ENCODE measurements at places on chromosomes 6 and 20. TPM values are rescaled to one million over a fixed set of nuclear protein-coding genes. Genes with fewer than 3 reads are reported as not detected.

DNA sequence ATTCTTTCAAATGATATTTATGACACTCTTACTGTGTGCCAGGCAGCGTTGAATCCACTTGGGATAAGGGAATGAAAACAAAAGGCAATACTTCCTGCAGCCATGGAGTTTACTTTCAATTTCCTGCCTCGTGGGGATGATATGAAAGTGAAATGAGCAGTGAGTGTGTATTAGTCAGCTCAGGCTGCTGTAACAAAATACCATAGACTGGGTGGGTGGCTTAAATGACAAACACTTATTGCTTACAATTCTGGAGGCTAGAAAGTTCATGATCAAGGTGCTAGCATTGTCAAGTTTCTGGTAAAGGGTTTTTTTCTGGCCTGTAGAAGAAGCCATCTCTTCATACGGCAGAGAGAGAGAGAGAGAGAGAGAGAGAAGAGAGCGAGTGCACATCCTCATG lies 41.7 kb downstream of the TSHZ2 start:
- no peak for DNase-seq

GRCh38 chr20:45612314-45612713 lies 17.2 kb upstream of the WFDC10A start:
- DNase-seq = no peak

DNA sequence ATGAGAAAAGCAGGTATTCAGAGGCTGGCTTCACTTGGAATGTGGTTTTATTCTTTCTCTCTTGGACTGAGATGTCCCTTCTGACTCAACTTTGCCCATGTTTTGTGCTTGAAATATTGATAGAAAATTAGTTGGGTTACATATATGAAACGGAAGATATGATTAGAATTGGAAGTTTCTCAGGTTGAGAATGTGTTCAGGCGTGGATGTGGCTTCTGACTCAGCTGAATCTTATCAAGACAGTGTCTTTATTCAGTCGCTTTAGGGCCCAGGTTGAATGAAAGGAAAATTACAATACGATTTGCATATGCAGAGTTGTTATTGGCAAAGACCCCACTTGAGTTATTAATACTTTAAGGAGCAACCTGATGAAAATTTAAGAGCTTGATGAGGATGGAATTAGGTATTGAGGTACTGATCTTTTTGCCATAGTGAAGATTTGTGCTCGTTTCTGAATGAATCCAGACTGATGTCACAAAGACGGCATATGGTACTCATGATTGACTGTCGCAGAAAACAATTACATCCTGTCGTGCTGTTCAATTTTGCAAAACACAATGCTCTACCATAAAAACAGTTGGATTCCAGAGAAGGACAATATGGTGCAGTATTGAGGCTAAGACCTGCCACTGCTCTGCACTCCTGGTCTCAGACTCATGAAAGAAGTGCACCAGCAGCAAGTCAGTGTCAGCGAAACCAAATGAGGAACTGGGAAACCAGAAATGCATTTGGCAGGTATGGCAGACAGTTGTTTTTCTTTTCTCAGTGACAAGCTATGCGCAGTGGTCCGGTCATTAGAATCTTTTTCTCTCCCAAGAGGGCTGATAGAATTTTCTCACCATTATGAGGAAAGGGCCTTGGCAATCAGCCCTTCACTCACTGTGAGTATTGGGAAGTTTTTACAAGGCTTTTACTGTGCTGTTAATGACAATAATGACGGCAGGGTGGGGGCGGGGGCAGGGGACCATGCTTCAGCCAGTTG lies 158.3 kb downstream of the DOK5 start:
- no peak for DNase-seq

DNA sequence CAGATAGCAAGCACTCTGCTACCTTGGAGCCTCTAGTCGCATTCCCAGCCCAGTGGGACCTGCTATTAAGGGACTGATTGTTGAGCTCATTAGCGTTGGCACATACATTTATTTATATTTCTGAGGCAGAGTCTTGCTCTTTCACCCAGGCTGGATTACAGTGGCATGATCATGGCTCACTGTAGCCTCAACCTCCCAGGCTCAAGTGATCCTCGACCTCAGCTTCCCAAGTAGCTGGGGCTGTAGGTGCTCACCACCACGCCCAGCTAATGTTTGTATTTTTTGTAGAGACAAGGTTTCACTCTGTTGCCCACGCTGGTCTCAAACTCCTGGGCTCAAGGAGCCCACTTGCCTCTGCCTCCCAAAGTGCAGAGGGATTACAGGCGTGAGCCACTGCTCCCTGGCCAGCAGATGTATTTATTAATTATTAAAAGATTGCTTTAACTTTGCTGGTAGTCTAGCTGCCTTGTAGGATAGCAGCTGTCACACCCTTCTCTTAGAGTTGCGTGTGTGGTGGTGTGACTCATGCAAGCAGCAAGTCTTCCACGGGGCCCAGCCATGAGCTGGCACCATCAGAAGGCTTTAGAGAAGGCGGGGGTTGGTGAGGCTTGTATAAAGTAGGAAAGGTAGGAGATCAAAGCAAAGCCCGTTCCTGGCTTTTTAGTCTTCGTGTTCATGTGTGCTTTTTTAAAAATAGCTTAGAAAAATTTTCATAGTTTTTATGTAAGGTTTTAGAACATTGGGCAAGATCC lies 16.5 kb downstream of the ACTR5 start:
- DNase-seq = no peak

GRCh38 chr6:110529907-110530306 lies 53.5 kb upstream of the SLC22A16 start:
- no peak for DNase-seq

- no peak for DNase-seq
These were observed 136.1 kb downstream of the EYA4 start for GRCh38 chr6:133377219-133377618.

DNA sequence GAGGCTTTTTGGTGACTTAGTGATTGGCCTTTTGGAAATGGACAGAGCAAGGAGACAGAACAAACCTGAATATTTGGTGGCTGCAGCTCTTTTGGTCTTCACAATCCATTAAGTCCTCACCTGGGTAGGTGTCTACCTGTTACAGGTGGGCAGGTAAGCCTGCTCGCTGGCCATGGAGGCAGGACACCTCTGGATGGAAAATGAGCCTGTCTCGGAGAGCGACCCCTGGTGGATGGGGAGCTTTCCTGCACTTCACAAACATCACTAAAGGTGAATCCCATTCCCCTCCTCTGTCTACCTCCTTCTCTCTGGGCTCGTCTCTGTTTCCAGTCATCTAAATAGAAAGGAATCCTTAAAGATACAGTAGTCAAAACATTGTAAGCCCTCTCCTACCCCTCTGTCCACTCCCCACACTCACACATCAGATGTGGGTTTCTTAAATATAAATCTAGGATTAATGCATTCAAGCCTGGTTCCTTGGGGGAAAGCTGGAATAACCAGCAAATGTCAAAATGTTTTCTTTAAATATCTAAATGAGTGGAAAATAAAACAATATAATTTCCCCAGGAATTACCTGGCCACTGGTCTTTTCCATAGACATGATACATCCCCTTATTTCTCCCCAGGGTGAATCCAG lies 304.9 kb downstream of the CDH26 start:
- DNase-seq = no peak

DNA sequence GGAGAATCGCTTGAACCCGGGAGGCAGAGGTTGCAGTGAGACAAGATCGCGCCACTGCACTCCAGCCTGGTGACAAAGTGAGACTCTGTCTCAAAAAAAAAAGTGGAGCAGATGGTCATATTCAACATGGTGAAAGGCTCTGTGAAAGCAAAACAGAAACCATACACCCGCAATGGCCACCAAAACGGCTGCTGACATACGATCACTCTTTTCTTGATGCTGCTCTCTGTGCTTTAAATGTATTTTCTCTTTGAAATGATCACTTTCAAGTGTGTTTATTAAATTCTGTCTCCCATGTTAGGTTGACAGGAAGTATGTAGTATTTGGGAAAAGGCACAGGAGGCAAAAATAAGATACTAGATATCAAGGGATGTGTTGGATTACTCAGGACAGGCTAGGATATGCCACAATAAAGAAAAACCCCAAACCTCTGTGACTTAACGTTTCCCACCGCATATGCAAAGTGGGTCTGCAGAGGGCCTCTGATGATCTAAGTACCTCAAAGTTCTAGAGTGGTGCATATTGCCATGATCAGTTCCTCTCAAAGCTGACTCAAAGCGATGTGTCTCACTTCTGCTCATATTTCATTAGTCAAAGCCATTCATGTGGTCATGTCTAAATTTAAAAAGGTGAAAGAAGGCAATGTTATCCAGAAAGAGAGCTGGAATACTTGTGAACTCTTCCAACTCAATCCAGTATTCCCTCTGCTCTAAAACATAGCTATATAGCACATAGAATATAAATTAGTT lies 155.1 kb upstream of the SOX4 start:
- DNase-seq = no peak

GRCh38 chr20:58660855-58661597 lies 9.9 kb downstream of the STX16 start:
- DNase-seq = no peak

GRCh38 chr6:100112855-100113508 lies 119.0 kb upstream of the MCHR2 start:
- DNase-seq = no peak

DNA sequence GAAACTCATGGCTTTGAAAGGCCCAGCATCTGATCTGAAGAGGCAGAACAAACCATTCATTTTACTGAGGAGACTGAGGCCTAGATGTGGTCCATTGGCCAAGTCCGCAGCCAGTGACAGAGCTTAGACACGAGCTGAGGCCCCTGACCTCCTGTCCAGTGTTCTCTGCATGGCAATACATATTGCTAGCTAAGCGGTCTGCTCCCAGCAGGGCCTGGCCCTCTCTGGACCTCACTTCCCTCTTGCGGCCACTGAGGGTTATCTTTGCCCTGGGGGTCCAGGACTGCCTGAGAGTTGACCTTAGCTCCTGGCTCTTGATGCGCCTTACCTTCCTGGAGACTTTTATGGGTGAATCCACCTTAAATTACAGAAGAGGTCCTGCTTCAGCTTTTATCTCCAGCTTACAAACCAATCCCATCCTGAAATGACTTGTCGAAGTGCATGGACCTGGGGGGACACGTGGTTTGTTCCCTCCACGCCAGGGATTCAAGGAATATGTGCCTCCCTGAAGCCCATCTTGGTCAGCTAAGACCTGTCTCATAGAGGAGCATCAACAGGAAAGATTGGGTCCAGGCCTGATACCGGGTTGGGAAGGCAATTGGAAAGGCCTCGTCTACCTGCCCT lies 75.6 kb downstream of the CNBD2 start:
- DNase-seq = no peak

DNA sequence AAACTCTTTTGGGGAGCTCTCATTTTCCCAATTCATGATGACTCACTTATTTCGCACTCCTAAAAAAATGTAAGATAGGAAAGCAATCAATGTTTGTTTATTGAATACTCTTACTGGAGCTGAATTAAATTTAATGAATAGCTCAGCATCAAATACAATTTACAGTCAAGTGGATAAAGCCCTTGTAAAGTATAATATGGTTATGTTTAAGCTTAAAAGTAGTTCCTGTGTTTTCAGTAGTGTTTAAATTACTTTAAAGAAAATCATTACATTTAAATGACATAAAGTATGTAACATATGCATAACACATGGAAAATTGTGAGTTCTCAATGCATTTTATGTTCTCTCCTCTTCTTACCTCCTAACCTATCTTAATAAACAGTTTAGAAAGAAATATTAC lies at the start of gene OR2B3:
Gene OR2B3, minus strand, starts transcription at position 101 of the 400 bp plus-strand sequence. Its CDS starts 65 bp downstream, at position 36.
- DNase-seq = no peak

GRCh38 chr6:122904166-122904565 lies 91.9 kb upstream of the CLVS2 start:
- no peak for DNase-seq

DNA sequence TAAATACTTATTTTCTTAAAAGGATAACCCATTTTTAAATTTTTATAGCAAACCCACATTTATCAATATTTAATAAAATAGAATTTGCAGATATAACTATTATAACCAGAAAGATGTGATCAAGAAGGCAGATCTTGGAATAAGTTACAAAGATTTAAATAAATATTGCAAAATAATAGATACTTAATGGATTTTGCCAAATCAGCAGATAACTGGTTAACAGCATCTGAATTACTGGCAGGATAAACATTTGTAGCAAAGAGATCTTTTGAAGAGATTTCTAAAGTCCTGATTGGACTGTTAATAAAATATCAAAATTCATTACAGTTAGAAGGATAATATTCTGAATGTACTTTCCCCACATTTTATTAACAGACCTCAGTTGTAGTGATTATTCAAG lies 144.2 kb downstream of the PDSS2 start:
- DNase-seq = no peak

DNA sequence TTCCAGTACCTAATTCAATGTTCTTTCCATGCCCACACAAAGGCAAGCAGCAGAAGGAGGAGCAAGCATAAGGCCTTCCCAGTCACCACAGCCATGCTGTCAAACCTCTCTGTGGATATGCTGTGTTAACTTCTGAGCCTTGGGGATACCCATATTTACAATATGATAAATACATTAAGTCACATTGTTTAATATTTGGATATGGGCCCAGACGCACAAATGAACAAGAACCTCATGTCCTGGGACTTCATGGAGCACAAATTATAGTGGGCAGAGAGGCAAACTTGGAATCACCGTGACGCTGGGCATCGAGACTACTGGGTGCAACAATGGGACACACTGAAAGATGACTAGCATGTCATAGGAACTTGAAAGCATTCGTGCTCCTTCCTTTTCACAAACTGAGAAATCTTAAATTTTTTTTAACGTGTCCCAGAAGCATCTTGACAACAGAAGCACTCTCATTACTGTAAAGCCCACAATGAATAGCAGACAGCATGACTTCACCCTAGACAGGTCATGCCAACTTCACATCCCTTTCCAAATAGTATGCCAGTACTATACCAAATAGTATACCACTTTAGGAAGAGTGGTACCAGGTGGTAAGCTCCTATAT lies 16.0 kb downstream of the SOD2 start:
- DNase-seq = no peak

DNA sequence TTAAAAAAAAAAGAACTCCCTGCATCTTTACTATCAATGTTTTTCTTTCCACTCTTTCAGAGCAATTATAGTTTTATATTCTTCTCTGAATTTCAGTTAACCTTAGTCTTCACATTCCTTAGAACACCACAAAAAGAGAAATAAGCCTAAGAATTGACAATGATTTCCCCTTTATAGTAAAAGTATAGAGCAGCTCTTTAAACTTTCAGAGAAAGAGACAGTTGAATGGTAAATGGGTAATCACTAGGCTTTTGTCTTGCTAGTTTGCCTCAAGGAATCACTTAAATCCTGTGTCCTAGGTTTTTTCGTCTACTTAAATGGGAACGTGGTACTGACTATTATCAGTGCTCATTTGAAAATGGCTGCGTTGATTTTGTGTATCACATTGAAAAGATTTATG lies 31.8 kb downstream of the SLX4IP start:
- no peak for DNase-seq

LY6G5C gene
- 3.6 TPM for polyA plus RNA-seq

MOCS1 gene
- 23.4 TPM for polyA plus RNA-seq

PRSS35 gene
- polyA plus RNA-seq = 32.7 TPM

GABRR1 gene
- not detected for polyA plus RNA-seq

PGBD1 gene
- polyA plus RNA-seq = 13.1 TPM

Measured in left lung (tissue), 14 donors.